ENCODE measurements at places on chromosomes 3 and 15.

DNA sequence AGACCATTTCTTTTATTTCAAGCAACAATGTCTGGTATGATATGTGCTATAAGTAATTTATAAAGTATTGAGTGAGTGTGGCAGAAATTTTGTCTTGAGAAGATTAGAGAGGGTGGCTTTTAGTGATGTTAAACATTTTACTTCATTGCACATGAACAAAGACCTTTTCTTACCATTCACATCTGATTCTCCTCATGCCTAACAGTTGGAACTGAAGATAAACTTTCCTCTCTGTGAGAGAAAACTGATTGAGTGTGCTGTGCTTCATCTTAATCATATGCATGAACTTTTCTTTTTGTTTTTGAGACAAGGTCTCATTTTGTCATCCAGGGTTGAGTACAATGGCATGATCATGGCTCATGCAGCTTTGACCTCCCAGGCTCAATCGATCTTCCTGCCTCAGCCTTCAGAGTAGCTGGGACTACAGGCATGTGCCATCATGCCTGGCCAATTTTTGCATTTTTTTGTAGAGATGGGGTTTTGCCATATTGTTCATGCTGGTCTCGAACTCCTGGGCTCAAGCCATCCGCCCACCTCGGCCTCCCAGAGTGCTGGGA is 377.7 kb upstream of the GOLIM4 start:
- DNase-seq, result no peak

DNA sequence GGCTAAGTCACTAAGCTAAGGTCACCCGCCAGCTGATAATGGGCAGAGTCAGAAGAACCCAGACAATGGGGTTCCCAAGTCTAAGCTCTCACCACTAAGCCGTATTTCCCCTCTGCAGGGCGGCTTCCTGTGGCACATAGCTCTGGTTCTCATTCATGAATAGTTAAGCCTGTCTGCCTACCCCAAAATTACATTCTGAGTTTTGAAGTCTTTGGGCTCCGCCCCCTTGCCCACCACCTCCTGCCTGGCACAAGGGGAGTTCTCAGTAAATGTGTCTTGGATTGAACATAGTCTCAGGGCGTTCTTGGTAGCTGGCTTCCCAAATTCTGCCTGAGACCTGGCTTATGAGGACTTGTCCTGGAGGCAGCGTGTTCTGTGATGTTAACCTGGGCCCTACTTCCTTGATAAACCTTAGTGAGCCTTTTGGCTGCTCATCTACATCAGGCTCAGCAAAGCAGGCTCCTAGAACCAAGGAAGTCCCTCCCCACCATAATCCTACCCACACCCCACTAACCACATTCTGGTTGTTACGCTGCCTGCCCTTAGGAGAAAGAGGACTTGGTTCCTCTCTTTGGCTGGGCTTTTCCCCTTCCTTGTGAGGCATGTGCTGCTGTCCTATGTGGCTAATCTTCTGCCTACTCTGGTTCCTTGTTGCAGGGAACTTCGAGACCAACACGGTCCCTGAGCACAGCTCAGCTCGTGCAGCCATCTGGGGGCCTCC is 54.9 kb downstream of the STARD5 start:
- DNase-seq, result no peak

GRCh38 chr3:115160295-115160694 is 13.2 kb upstream of the ZBTB20 start:
- DNase-seq, result no peak

DNA sequence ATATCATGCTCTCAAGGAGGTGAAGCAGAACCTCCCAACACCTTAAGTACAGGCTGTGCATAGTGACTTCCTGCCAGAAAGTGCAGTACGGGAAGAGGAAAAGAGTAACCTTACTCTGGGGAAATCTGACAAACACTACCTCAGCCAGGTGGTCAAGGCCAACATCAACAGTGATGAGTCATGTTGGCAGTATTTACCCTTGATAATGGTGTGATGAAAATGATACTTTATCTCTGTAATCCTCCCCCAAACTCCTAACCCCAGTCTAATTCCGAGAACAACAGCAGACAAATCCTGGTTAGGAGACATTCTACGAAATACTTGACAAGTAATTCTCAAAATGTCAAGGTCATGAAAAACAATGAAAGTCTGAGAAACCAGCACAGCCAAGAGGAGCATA is 26.5 kb downstream of the ANKDD1A start:
- DNase-seq, result peak; percentile 25

- DNase-seq, result no peak
These were observed 24.4 kb upstream of the CNOT10 start for GRCh38 chr3:32660634-32661033.

DNA sequence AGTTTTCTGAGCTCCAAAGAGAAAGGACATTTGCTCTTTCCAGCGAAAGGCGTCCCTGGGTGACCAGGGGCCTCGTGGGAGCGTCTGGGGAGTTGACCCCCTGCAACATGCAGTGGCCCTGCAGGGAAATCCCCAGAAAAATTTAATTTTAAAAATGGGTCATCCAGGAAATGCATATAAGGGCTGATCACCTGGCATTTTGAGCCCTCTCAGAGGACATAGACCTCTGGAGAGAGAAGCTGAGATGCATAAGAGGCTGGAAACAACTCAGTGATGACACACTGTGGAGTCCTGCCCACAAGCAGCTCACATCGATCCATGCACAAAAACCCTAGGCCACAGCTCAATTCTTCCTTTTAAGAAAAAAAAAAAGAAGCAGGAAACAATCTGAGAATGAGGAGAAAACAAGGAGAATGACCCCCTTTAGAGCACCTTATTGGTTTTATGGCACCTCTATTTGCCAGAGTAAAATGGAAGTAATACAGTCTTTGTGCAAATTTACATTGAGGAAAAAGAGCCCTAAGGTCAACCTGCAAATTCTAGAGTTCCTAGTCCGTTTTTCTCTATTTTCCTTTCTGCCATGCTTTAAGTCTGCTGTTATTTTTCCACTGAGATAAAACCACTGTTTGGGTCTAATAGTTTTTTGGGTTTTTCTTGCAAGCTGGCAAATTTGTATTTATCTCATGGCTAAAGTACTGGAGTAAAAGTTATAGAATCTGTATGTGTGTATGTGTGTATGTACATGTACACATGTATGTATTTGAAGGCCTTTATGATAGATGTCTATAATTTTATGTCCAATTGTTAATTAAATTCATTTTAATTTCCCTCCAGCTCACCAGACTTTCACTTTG is 6.9 kb upstream of the BDH1 start:
- DNase-seq, result no peak
